Pons (tissue), 1 donor: ENCODE measurements at places on chromosomes 7 and 10.

DNA sequence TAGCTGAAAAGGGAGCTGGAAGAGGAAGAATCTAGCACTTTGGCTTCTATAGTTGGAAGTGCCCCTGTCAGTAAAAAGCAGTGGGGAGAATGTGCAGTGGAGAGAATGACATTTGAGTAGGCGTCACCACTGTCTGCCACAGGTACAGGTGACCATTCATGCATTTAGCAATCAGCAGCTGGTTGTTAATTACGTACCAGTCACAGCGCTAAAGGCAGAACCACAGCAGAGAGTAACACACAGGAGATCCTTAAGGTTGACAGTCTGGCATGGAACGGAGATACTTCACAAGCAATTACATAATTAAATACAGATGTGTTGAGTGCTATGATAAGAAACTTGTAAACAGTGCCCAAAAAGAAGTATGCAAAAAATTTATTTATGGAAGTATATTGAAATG lies 24.8 kb downstream of the C10orf67 start:
- DNase-seq, result no peak

- DNase-seq, result no peak
Observed at GRCh38 chr10:121572859-121573537, 25.2 kb downstream of the FGFR2 start.

- DNase-seq, result no peak
Observed at GRCh38 chr7:86920154-86920553, 139.3 kb downstream of the ELAPOR2 start.

- no peak for DNase-seq
Observed at GRCh38 chr10:70122742-70123141, 9.9 kb downstream of the AIFM2 start.

DNA sequence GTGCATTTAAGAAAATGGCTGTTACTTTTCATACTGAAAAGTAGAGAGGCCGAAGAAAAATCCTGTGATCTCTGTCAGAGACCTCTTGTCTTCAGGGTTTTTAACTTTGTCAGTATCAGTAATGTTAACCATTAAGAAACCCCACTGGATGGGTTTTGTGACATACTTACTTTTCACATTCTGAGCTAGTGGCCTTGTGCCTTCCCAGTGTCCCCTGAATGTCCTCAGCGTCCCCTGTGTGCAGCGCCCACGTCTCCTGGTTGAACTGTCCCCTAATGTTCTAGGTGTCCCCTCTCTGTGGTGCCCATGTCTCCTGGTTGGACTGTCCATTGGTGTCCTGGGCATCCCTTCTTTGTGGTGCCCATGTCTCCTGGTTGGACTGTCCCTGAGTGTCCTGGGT lies 9.6 kb downstream of the DYNC2I1 start:
- DNase-seq, result no peak

GRCh38 chr7:50502001-50502684 lies 52.0 kb upstream of the FIGNL1 start:
- DNase-seq, result no peak

GRCh38 chr7:159240962-159241361 lies 96.3 kb upstream of the VIPR2 start:
- DNase-seq, result no peak

DNA sequence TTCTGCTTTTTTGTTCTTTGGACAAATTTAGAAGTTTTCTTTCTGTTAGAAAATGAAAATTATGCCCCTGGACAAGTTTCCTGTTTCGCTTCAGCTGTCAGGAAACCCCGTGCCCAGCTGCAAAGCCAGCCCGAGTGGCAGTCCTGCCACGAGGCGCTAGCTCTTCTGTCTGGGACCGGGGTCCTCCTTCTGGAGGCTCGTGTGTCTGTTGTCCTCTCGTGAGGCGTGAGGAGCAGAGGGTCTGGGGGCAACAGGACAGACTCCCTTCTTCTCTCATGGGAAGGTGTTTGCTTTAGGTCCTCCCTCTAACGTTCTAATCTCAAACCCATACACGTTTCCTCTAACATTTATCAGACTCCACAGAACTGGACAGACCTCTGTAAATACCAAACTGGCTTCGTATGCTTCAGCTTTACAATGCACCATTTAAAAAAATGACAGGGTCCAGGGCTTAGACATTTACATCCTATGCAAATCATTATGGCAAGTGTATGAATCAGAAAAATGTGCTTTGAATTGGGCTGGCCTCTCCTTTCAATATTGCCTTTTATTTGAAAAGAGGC lies 184.5 kb upstream of the SHH start:
- no peak for DNase-seq

- DNase-seq, result no peak
Observed at GRCh38 chr7:85021101-85021704, 165.7 kb downstream of the SEMA3D start.

DNA sequence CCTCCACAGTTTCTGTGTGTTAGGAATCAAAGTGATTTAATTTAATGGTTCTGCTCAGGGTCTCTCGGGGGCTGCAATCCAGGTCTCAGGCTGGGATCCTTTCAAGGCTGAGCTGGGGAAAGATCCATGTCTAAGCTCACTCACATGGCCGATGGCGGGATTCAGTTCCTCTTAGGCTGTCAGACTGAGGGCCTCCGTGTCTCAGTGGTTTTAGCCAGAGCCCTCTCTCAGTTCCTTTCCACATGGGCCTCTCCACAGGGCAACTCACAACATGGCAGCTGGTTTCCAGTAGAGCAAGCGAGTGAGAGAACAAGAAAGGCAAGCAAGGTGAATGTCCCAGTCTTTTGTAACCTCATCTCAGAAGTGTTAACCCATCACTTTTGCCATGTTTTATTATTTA lies 26.9 kb downstream of the CAV1 start:
- DNase-seq, result no peak

DNA sequence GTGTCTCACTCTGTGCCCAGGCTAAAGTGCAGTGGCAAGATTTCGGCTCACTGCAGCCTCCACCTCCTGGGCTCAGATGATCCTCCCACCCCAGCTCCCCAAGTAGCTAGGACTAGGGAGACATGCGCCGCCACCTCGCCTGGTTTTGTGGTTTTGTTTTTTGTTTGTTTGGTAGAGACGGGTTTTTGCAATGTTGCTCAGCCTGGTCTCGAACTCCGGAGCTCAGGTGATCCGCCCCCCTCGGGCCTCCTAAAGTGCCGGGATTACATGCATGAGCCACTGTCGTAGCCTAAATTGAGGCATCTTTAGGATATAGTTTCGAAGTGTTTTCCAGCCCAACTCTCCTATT lies 781 bp downstream of the ZNF727 start:
- no peak for DNase-seq

GRCh38 chr10:34633374-34633773 lies 181.7 kb downstream of the PARD3 start:
- no peak for DNase-seq

GRCh38 chr10:114548662-114549061 lies 109.4 kb downstream of the ABLIM1 start:
- peak; percentile 53 for DNase-seq

DNA sequence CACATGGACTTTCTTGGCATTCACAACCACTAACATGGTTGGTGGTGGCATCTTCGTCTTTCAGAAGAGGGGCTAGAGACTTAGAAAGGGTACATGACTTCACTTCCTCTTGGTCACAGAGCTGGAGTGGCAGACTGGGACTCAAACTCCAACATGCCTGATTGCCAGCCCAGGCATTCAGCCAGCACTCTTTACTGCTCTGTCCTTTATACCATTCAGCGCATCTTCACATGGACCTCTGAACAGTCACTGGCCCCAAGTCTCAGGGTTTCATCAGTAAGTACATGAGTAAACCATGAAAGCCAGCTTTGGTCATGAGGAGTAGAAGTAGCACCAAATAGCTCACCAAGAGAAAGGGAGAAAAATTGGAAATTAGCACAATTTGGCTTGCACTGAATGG lies 148.4 kb upstream of the KLF14 start:
- no peak for DNase-seq

DNA sequence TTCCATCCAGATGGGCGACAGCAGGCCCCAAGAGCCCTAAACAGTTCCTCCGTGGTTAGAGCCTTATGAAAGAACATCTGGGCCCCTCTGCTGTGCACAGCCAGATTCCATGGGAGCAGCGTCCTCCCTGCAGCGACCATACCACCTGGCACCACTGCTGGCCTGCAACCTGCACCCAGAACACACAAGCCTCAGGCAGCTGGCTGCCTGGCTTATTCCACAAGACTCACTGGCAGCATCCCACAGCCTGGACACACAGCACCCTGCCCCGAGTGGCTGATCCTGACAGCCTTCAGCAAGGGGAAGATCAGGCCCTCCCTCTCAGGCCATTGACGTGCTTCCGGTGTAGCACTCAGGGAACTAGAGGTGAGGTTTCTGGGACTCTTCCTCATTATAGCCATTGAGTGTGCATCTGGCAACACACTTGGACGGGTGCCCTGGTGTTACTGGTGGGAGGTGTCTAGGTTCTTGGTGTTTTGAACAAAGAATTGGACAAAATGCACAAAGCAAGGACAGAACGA lies 33.7 kb upstream of the ERCC6 start:
- DNase-seq, result no peak

- no peak for DNase-seq
Observed at GRCh38 chr7:37342176-37342687, 106.4 kb downstream of the ELMO1 start.

GRCh38 chr10:43091846-43092245 lies 15.0 kb downstream of the RET start:
- DNase-seq, result no peak
